ENCODE measurements at places on chromosomes 1 and 21.

GRCh38 chr21:40714536-40714935, 132.4 kb downstream of the DSCAM start:
- no peak for DNase-seq

DNA sequence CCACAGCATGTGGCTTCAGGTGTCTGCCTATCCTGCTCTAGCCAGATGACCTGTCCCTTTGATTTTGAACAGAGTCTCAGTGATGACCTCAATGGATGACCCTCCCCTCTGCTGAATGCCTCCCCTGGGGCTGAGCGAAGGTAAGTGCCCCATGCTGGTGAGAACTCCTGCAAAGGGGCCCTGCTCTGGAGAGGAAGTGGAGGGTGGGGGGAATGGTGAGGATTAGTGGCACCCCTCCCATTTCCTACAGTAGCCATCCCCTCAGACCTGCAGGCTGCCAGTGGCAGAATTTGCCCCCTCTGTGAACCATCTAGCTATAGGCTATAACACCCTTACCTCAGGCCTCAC, 3.7 kb upstream of the PMVK start:
- no peak for DNase-seq

GRCh38 chr1:100028765-100029164, 59.0 kb downstream of the SLC35A3 start:
- no peak for DNase-seq

DNA sequence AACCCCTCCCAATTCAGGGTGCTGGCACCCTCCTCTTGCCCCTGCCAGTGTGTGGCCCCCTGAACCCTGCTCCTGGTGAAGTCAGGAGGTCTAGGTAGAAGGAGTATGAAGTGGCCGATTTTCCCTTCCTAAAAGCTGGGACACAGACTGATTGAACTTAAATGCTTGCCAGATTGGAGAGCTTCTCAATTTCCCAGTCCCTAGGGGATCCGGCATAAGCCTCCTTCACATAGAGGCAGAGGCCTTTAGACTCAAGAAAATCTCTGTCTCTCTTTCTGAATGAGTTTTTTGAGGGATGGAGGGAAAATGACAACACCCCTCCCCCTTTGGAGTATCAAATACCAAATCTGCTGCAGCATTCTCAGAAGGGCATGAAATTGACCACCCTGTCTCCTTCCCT, 51.5 kb downstream of the SYT2 start:
- no peak for DNase-seq

GRCh38 chr1:57982852-57983251, 559.0 kb upstream of the DAB1 start:
- DNase-seq, result no peak

GRCh38 chr1:85599076-85599491, 18.5 kb downstream of the CCN1 start:
- no peak for DNase-seq

DNA sequence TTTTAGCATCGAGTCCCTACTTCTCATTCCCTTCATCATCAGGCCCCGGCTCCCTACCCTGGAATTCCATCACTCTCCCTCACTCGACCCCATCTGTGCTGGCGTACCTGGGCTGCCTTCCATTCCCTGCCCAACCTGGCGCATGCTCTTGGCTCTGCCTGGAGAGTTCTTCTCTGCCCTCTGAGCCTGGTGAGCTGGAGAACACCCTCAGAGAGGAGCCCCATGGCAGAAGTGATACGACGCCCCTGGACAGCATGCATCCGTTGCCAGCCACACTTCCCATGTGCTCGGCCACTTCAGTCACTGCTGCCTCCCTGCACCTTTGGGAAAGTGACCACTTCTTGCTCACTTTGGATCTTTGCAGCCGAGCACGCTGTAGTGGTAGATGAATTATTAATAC, 30.1 kb downstream of the OLFML2B start:
- no peak for DNase-seq

DNA sequence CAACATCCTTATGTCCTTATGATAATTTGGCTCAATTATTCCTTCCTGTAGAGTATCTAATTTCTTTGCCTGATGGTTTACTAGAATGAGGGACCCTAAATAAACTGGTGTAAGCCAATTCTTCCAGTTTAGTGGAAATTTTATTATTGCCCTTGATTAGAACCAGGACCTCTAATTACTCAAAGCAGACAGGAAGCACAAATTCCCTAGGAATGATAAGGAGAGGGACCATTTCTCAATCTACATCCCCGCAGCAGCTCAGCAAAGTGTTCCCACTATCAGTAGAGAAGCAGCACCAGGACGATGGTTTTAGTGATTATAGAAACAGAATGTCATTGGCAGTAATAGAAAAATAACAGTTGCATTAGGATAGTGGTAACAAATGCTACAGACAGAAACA, 97.1 kb downstream of the PLPPR4 start:
- DNase-seq, result no peak

GRCh38 chr21:44918581-44919033, 2.1 kb downstream of the ITGB2 start:
- no peak for DNase-seq

GRCh38 chr1:203089651-203090045, 3.8 kb upstream of the MYOG start:
- DNase-seq, result no peak

Data from breast epithelium (tissue), 4 donors.